Jurkat, Clone E6-1 (cell line): ENCODE measurements at places on chromosomes 4 and X.
A peak's percentile ranks its signal among the peaks of the same experiment; 100 is the strongest.

DNA sequence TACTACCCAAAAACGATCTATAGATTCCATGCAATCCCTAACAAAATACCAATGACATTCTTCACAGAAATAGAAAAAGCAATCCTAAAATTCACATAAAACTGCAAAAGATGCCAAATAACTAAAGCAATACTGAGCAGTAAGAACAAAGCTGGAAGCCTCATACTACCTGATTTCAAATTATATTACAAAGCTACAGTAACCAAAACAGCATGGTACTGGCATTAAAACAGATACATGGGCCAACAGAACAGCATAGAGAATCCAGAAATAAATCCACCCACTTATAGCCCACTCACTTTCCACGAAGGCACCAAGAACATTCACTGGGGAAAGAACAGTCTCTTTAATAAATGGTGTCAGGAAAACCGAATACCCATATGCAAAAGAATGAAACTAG is 74.7 kb downstream of the PHF8 start:
- no peak for DNase-seq

- DNase-seq: no peak
These were observed 64.3 kb downstream of the HTRA3 start for GRCh38 chr4:8333726-8334460.

DNA sequence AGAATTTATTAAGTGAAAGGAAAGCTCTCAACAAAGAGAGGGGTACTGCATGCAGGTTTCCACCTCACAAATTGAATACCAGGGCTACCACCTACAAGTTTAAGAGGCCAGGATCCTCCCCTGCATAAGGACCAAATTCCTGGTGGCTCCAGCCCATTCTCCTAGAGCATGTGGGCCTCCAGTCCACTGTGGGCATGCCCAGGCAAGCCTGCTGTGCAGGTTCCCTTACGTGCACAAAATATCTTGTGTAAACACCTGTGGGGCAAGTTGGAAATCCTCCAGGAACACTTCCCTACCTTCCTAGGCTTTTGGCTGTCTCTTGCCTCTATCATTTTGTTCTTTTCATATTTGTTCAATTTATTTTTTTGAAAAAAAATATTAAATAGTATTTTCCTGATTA is 724.3 kb downstream of the ARAP2 start:
- no peak for DNase-seq

DNA sequence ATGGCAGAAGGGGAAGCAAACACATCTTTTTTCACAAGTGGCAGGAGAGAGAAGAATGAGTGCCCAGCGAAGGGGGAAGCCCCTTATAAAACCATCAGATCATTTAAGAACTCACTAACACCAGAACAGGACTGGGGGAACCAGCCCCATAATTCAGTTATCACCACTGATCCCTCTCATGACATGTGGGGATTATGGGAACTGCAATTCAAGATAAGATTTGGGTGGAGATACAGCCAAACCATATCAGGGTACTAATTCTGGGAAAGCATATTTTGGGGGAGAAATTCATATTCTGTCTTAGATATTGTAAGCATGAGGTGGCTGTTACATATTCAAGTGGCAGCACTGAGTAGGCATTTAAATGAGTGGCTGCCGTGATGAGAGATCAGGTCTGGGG is 87.8 kb downstream of the RAPGEF2 start:
- DNase-seq: no peak

DNA sequence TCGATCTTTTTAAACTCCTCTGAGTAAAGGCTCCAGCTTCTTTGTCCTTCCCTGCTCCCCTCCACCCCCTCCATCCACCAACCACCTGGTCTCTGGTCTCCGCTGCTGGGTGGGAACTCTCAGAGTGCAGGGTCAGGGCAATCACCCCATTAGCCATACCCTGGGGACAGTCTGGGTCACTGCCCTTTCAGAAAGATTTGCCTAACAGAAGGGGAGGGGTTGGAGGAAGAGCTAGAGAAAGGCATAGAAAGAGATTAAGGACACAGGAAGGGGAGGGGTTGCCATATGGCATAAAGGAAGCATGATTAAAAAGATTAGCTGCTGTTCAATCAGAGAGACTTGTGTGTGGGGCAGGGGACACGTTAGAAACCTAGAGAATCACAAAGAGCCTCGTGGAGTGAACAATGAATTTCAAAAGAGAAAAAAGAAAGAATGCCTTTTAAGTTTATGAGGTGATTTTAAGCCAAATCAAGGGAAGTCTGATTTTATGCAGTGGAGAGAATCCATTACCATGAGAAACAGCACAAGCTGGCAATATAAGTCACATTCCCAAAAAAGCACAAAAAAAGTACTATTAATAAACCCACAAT is 115.5 kb upstream of the ACSL4 start:
- no peak for DNase-seq

DNA sequence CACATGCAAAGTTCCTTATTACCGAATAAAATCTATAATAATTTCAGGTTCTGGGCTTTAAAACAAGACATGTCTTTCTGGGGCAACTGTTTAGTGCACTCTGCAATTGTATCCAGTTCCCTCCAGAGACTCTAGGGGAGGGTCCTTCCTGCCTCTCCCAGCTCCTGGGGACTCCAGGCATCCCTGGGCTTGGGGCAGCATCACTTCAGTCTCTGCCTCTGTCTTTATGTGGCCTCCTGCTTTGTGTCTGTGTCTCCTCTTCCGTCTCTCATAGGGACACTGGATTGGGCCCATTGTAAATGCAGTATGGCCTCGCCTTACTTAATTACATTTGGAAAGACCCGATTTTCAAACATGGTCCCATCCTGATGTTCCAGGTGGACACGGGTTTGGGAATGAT is 10.9 kb upstream of the ASMTL start:
- DNase-seq: no peak

GRCh38 chrX:100700809-100701208 is 31.1 kb downstream of the SYTL4 start:
- no peak for DNase-seq

GRCh38 chr4:150321113-150321512 is 242.9 kb downstream of the DCLK2 start:
- no peak for DNase-seq

DNA sequence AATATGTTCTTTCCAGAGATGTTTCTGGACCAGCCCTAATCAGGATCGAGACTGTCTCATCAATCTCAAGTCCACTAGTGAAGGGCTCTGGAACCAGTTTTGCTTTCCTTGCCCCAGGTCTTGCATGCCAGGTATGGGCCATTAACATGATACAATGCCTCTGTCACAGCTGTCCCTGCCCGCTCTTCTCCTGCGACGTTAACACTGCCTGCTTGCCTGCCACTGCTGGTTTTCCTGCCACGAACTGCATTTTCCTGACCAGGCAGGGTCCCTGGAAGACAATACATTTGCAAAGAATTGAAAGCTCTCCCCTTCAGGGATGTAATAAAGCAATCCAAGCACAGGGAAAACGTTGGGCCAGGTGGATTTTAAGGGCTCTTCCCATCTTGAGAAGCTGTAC is 200.3 kb downstream of the MID1 start:
- DNase-seq: no peak

- no peak for DNase-seq
These were observed 50.8 kb upstream of the ADGRL3 start for GRCh38 chr4:61149278-61149677.

GRCh38 chrX:20056704-20057103 is 60.0 kb downstream of the MAP7D2 start:
- no peak for DNase-seq

DNA sequence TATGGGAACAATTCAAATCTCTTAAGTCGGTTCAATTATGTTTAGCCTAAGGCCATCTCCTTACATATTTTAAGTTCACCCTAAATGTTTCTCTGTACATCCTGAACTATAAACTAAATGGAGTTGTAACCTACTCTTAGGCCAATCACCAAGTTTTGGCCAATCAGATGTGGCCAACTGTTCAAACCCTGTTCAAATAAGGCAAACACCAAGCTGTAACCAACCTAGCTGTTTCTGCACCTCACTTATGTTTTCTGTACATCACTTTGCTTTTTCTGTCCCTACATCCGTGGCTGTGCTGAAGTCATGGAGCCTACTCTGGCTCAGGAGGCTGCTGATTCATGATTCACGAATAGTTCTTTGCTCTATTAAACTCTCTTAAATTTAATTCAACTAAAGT is 165.3 kb downstream of the GASK1B start:
- no peak for DNase-seq

DNA sequence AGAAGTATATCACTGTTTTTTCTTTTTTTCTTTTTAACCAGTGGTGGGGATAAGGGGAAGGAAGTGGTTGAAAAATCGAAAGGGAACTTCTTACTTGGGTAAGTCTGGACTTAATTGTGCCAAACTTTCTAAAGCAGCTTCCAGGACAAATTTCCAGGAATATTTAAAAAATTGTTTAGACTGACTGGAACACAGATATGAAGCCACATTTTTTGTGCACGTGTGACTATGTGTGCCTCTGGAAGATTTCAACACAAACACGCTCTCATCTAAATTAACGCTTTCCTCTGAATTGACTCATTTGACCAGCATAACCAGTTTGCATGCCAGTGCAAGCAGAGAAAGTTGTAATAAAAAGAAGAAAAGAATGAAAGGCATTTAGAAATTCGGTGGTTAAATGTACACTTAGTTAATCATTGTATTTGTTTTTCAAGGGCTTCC is 18.8 kb upstream of the YTHDC1 start:
- no peak for DNase-seq

DNA sequence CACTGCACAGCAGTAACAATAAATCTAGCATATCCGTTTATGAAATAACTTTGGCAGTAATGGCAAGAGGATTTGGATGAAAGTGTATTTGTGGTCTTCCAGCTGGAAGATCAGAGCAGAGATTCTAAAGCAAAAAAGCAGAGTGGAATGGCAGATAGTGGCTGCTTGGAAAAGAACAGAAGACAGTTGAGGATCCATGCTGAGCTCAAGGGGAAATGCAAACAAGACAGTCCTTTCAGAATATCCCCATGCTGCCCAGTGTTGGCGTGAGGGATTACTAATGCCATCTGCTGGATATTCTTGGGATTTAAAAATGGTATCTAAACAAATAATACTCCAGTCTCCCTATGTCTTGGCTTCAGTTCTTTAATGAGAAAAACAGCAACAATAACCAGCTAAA is 629.1 kb upstream of the ATOH1 start:
- peak; percentile 4 for DNase-seq

GRCh38 chrX:10104958-10105658 is 51.7 kb upstream of the CLCN4 start:
- DNase-seq: no peak

GRCh38 chr4:140012688-140013486 is 141.1 kb downstream of the MAML3 start:
- DNase-seq: peak; percentile 61

- no peak for DNase-seq
These were observed 470.4 kb upstream of the GALNT7 start for GRCh38 chr4:172698256-172698655.

GRCh38 chr4:75708218-75708691 is 16.1 kb upstream of the USO1 start:
- DNase-seq: no peak

GRCh38 chrX:42027367-42028000 is 104.1 kb upstream of the CASK start:
- DNase-seq: no peak

GRCh38 chr4:32192363-32192762 is 1472.2 kb downstream of the PCDH7 start:
- no peak for DNase-seq

- no peak for DNase-seq
These were observed 18.4 kb downstream of the NMU start for GRCh38 chr4:55617587-55618197.

GRCh38 chr4:657338-657833 is 16.7 kb downstream of the ATP5ME start:
- DNase-seq: no peak

- DNase-seq: no peak
These were observed 4.5 kb downstream of the VEGFC start for GRCh38 chr4:176788248-176788647.

- no peak for DNase-seq
These were observed 93.0 kb downstream of the USP9X start for GRCh38 chrX:41178201-41178600.

- DNase-seq: no peak
These were observed 138.7 kb downstream of the ELOVL6 start for GRCh38 chr4:110059556-110060191.

DNA sequence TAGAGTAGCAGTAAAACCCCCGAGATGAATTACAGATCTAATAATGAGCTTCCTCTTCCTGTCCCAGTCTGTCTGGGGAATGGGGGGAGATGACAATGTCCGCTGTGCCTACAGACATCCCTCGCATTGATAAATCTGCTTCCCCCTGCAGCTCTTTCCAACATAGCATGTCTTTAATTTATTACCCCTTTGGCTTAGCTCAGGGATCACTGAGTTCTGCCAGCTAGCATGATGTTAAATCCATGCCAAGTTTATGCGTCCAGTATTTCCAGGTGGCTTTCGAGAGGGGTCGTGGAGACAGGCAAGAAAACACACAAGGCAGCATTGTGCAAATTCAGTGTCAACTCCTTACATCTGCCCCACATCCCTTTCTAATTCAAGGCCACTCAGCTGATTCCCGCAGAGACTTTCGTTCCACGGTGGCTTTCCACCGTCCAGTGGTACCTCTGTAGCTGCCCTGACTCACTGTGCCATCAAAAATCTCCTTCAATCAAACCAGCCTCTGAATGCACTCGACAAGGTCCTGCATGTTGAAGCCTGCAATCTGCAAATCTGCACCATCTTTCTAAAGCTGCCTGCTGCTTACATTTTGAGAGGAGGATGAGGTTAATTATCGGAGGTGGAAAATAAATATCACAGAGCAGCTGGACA is 75.1 kb downstream of the MXRA5 start:
- no peak for DNase-seq

GRCh38 chr4:94410678-94411206 is 41.0 kb upstream of the PDLIM5 start:
- no peak for DNase-seq

DNA sequence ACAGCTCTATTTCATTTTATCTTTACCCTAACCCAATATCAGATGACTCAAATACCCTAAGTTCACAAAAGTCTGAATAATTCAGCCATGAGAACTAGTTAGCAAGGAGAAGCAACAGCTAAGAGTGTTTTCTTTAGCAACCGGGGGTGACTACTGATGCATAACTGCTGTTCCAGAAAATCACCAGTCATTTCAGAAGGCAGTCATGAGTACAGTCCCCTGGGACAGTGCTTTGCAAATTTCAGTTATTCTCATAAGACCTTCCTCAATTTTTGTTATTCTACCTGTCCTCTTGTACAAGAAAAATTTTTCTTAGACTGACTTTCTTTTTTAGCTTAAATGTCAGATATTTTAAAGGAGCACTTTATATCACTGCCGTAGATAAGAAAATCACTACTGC is 16.4 kb downstream of the BANK1 start:
- DNase-seq: no peak

DNA sequence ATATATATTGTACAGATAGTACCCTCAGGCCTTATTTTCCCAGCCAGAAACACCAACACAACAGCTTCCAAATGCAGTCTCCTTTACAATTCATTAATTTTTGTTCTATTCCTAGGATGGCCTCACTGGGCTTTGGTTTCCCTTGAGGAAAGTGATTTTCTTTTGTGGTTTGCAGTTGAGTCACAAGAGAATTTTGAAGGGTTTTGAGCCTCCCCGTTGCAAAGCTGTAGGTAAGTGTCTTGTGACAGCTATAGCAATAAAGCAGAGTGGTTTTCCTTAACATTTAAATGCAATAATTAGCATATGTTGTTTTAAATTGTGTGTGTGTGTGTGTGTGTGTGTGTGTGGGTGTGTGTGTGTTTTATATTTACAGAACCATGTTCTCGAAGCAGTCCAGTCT is 54.1 kb upstream of the WDR17 start:
- DNase-seq: no peak

- no peak for DNase-seq
These were observed 48.3 kb downstream of the SEL1L3 start for GRCh38 chr4:25814301-25815136.
